ENCODE measurements at places on chromosomes 4 and X. TPM values are rescaled to one million over a fixed set of nuclear protein-coding genes. Genes with fewer than 3 reads are reported as not detected.

The GPAT3 gene
- total RNA-seq = 2.6 TPM

The FRMD7 gene
- not detected for total RNA-seq

The GAGE12J gene
- total RNA-seq = not detected

The CCNI gene
- 201 TPM for total RNA-seq

All from epithelial cell of alveolus of lung (primary cell).